ENCODE measurements at places on chromosomes 7 and 10. TPM values are rescaled to one million over a fixed set of nuclear protein-coding genes. Genes with fewer than 3 reads are reported as not detected.

SPDYE3 gene
- not detected for total RNA-seq

HOXA6 gene
- not detected for total RNA-seq

ASB10 gene
- not detected for total RNA-seq

ZDHHC4 gene
- total RNA-seq, result 39.2 TPM

CDH23 gene
- total RNA-seq, result 3.5 TPM

FGFR2 gene
- not detected for total RNA-seq

PNLIP gene
- total RNA-seq, result not detected

REEP3 gene
- total RNA-seq, result 9.0 TPM

PLEKHS1 gene
- total RNA-seq, result 0.08 TPM

ATRNL1 gene
- 1.0 TPM for total RNA-seq
